Nephron progenitor cell (in vitro differentiated cells): ENCODE measurements at places on chromosomes 7 and 10.

DNA sequence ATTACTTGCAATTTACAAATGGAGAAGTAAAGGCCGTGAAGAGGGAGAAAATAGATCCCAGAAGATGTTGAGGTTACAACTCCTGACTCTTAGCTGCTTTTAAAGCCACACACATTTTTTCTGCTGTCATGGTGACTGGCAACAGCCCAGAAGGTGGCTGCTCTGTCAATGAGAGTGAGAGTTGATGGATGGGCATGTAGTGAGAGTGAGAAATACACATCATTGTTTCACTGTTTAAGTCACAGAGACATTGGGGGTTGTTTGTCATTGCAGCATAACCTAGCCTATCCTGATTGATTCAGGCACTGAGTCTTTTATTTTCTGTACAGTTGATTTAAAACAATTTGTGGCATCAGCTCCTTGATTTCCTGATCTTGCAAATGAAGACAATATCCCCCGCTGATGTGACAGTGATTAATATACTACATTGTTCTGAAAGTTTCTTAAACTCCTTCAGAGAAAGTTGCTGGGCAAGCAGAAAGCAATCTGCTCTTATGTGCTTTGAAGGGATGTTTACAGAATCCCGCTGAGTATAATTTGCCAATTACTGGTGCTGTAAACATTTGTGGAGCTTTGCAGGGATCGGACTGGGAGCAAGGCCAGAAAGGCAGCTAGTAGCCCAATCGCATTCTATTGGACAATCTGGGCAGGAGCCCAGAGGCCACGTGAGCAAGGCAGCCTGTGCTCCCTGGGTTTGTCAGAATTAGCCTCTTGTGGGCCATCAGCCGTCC, 229.6 kb downstream of the PRPF18 start:
- DNase-seq: no peak

- DNase-seq: no peak
These were observed 293.1 kb downstream of the CDK14 start for GRCh38 chr7:90889210-90889609.

DNA sequence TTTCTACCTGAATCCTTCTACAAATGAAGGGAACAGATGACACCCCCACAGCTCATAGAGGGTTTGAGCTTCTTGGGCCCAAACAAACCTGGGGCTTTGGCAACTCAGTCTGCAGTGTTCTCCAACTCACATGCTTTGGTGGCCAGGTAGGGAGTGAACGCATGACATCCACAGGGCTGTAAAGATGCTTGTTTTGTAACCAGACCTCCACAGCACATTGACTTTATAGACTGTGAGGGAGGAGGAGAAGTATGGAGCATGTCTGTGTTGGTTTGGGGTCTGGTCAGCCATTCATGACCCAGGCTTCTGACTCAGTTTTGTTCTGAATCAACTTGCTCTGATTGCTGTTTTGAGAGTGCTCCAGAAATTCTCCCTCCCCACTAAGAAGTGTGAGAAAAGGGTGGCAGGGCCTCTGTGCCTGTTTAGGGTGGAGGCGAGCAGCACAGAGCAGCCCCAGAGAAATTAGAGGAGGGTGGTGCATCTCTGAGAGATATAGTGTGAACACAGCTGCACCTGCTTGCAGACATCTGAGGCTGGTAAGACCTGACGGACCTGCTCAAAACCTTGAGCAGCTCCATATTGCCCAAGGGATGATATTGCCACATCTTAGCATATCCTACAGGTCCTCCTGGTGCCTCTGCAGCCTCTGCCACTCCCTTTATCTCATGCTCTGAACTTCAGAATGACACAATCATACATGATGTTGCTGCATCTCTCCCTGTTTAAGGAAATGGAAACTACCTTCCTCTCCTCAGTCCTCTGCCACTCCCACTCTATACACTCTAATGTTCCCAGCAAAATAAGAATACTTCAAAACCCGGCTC, 287.7 kb downstream of the ABCA13 start:
- no peak for DNase-seq

DNA sequence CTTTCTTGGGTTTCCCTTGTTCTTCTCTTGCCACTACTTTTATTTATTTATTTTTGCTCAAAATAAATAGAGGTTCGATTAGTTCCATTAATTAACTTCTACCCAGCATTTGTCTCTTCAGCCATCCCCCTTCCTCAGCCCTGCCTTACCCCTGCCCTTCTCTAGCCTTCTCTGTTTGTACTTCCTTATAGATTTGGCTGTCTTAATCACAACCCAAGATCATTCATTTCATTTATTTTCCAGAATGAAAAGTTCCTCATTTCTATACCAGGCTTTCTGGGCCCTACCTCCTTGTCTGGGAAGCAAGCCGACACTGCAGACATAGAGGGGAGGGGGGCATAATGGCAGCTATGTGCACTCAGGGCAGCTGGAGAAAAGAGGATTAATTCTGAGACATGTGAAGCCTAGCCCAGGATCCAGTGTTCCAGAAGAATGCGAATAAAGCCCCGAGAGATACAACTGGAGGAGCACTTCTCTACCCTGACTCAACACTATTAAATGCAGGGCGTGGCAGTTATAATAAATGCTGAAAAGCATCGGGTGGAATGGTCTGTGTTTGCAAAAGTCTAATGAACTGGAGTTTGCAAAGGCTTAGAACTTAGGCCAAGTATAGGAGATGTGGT, 6.4 kb upstream of the PDCD4 start:
- DNase-seq: no peak

DNA sequence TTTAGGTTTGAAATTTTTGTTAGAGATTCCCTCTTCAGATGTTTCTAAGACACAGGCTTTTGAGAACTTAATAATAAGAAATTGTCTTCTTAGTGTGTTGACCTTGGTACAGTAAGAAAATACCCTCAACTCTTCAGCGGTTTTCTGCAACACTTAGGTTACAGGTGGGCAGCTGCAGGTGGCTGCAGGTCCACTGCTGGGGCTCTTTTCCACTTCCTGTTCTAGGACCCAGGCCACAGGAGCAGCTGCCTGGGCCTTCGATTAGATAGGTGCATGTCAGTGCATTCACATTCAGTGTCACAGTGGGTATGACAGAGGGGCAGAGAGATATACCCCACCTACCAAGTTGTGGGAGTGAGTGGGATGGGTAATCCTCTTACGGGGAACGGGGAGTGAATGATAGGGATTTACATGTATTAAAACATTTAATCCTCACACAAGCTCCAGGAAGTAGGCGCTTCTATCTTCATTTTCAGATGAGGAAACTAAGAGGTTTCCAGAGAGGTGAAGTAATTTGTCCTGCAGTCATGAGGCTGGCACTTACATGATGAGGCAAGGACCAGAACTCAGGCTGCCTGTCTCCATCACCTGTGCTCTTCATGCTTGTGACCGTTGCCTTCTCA, 20.2 kb upstream of the SUV39H2 start:
- DNase-seq: no peak

GRCh38 chr10:60363187-60363586, 26.5 kb downstream of the ANK3 start:
- DNase-seq: no peak

- DNase-seq: peak; percentile 1
These were observed 32.3 kb downstream of the RASGEF1A start for GRCh38 chr10:43234471-43235041.

GRCh38 chr10:117926491-117926890, 120.2 kb downstream of the RAB11FIP2 start:
- DNase-seq: no peak

DNA sequence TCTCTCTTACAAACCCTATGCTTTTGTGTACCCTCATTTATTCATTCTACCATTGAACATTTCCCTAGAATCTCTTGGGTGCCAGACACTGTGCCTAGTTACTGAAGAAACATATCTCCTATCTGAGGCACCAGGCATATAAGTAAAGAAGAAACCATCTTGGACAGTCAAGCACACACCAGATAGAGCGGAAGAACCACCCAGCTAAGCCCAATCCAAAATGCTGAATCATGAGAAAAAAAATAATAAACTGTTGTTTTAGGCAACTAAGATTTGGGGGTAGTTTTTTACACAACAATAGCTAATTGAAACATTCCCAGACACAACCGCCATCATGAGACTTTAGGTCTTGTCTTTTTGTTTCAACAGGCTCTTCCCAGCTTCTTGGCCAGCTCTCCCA, 102.3 kb upstream of the TCF7L2 start:
- no peak for DNase-seq

DNA sequence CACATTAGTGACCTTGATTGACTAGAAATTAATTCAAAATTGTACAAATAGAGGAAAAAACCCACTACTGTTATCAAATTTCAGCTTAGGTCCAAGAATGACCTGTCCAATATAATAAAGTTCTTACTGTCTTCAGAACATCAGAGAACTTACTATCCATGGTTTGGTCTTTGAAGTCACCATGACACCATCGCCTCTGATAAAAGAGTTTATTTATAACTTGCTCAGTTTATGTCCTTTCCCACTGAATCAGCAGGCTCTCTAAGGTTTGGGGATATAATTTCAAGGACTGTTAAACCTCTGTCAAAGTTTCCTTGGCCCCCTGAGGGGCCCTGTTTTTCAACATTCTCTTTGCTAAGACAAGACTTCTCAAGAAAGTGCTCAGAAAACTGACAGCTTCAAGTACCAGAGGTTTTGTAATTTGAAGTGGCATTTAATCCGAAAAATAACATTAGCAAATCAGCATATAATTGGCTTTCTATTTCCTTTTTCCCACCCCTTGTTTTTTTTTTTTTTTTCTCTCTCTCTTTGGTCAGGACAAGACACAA, 191.7 kb upstream of the FERD3L start:
- no peak for DNase-seq

DNA sequence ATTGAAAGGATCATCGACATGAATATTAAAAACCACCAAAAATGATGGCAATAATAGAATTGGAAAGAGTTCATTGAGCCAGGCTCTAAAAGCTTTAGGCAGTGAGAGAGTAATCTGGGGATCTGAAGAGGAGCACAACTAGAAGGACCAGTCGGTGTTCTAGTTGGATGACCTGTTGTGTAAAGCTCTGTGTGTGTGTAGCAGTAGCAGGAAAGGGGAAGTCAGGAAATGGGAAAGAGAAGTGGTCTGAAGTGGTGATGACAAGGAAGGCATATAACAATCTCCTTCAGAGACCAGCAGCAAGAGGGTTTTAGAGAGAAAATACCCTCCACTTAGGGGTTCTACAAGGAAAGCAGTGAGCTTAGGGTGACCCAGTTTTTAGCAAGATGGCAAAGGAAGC, 539.2 kb downstream of the HTR7 start:
- DNase-seq: no peak

- no peak for DNase-seq
These were observed 128.5 kb upstream of the COL1A2 start for GRCh38 chr7:94266238-94266644.

- DNase-seq: no peak
These were observed 118.5 kb downstream of the CYTH3 start for GRCh38 chr7:6153646-6154541.
